NCI-H187 treated with DMSO at 0.1 percent for 48 hours (cell line): ENCODE measurements at places on chromosomes 13 and 19.

GRCh38 chr13:50842251-50842989, 1.1 kb downstream of the DLEU7 start:
- DNase-seq, result no peak

DNA sequence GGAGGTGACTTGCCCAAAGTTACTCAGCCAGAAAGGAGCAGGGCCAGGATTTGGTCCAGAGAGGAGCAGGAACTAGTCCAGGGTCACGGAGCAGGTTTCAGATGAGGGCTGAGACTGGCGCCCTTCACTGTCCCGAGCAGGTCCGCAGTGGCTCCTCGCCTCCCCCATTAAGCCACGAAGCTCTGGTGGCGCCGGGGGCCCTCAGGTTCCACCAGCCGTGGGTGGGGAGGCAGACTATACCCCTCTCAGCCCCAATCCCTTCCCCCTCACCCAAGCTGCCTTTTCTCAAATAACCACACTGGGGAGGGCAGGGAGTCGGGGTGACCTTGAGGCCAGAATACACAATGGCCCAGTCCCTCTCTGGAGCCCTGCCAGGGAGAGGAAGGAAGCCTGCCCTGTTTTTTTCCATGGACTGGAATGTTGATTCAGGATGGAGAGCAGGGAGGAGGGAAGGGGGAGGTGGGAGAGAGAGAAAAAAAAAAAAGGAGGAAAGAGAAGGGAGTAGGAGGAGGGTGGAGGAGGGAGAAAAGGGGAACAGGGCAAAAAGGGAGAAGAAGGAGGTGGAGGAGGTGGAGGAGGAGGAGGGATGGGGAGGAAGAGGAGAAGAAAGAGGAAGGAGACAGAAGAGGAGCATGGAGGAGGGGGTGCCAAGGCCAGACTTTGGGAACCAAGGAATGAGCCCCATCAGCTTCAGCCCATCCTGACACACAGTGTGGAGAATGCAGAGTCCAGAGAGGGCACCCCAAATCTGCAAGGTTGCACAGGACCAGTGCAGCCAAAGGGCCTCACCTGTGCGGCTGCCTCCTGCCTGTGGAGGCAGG, 19.7 kb downstream of the CEACAM16 start:
- no peak for DNase-seq

- DNase-seq, result no peak
Measured at GRCh38 chr19:51688671-51689571, 4.2 kb upstream of the SPACA6 start.

GRCh38 chr19:14655726-14656125, 18.9 kb downstream of the ADGRE3 start:
- no peak for DNase-seq

DNA sequence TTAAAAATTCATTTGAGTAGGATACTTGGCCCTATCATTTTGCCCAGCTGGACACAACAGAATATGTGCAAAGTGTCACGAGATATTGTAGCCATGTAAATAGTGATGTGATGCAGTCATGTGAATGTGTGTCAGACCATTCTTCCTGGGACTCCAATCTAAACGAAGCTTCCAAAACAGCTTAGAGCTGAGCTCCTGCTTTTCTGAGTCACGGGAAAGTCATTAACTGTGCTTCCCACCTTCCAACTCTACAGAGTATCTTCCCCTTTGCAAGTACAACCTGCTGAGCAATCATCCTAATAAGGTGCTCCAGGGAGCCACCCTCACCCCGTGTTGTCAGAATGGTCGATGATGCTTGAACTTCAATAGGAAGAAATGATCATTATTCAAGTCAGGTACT, 294.7 kb downstream of the MYO16 start:
- no peak for DNase-seq

GRCh38 chr19:11196406-11197287, 698 bp downstream of the KANK2 start:
- DNase-seq, result no peak

GRCh38 chr19:15758379-15758778, 20.6 kb downstream of the OR10H3 start:
- DNase-seq, result no peak

GRCh38 chr19:40862785-40863184, 12.5 kb upstream of the CYP2A6 start:
- no peak for DNase-seq

- no peak for DNase-seq
Measured at GRCh38 chr19:44602081-44602480, 11.3 kb upstream of the IGSF23 start.

DNA sequence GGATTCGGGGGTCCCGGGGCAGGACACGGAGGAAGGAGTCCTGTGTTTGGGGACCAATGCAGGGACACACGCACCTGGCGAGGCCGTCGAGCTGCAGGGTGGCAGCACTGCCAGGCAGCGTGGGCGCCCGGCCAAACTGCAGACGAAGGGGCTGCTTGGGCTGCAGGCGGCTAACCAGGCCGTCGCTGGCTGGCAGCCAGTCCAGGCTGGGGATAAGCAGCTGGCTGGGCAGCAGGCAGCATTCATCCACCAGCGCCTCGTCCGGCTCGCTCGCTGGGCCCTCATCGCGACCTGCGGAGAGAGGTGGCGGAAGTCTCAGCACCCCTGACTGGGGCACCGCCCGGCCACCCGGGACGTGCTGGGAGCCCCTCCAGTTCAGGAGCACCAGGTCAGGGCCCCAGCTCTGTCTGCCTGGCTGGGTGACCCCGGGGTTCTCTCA, 11.5 kb downstream of the CFD start:
- DNase-seq, result no peak

DNA sequence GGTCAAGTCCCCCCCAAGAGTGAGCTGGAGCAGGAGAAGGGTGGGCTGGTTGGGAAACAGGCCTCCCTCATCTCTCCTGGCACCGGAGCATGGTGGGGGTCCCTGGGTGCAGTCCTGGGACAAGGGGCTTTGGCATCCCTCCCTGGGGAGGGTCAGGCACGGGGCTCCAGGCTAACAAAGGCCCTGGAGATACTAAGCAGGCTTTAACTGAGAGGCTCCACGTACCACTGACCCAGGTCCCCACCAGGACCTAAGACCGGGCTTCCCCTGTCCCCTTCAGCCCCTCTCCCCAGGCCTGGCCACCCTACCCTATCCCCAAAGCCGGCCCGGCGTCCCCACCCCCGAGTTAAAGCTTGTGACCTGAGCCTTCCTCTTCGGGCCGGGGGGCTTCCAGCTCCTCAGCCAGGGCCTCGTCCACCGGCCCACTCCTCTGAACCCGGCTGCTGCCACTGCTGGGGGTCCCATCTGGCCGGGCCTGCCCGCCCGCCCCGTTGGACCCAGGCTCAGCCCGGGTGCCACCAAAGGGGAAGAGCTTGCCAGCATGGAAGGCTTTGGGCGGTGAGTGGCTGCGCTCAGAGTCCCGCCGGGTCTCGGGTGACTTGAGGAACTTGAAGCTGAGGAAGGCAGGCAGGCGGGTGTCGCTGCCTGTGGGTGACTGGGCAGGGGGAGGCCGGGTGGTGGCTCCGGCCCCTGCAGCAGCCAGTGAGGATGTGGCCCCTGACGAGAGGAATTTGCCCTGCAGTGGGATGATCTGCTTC, 10.1 kb downstream of the ANO8 start:
- DNase-seq, result no peak

DNA sequence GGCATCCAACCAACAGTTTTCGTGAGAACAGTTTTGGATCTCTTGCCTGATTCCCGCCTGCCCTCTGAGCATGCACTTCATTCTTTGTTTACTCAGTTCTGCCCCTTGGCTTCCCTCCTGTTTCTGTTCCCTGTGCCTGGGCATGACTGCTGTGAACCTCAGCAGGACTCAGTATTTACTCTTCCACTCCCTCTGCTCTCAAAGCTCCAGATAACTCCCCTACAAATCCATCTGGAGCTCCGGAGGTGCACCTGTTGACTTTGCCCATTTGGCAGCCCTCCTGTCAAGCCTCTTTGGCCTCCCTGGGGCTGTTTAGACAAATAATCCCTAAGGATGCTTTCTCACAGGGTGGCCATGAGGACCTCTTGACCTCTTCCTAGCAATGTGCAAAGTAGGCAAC, 34.2 kb upstream of the ARGLU1 start:
- DNase-seq, result peak; percentile 73

DNA sequence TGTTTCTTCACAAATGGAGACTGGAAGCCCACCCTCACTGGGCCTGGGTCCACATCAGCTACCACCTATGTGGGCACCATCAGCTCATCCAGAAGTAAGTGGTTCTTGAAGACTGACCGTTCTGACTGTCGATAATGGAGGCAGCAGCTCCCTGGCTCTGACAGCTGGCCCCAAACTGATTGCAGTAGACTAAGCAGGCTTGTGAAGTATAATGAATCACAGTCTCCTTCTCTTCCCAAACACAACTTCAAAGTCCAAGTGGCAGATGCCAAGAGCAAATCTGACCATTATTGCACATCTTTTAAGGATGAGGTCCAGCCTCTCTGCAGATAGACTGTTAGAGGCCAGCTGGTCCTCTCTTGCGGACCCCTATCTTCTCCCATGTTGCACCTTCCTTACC, 574.4 kb upstream of the KLF12 start:
- no peak for DNase-seq

DNA sequence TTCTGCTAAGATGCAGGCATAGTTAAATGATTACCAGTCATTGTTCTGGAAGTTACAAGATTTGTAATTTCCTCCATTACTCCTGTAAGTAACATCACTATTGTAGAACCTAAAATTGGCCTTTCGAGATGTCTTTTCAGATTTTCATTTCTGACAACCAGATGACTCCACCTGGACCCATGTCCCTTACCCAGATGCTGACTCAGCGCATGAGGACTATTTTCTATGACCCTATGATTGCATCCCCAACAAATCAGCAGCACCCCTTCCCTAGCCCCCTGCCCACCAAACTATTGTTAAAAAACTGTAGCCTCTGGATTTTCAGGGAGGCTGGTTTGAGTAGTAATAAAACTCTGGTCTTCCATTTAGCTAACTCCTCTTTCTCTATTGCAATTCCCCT, 55.2 kb upstream of the RCBTB2 start:
- DNase-seq, result no peak

- no peak for DNase-seq
Measured at GRCh38 chr19:35171730-35172129, 17.2 kb downstream of the FXYD5 start.

GRCh38 chr19:2309734-2310362, 1.9 kb upstream of the LINGO3 start:
- no peak for DNase-seq

- no peak for DNase-seq
Measured at GRCh38 chr13:24011266-24011665, 114.0 kb upstream of the C1QTNF9B start.

DNA sequence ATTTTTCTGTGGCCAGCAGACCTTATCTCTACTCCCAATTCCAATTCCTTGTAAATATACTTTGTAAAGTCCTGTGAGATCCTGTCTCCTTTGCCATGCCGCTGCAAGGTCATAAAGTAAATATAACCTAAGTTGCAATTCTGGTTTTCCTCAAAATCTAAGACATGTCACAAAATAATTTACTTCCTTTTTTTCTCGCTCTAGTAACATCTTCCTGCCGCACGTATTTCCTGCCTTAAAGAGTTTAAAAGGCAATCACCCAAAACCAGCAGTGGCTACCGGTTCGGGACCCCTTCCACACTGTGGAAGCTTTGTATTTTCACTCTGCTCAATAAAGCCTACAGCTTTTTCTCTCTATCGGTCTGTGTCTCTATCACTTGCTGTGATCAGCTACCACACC, 832.0 kb upstream of the SLITRK5 start:
- no peak for DNase-seq

GRCh38 chr13:36795463-36795862, 23.6 kb upstream of the RFXAP start:
- no peak for DNase-seq

- no peak for DNase-seq
Measured at GRCh38 chr19:2627319-2627829, 75.1 kb downstream of the GNG7 start.

DNA sequence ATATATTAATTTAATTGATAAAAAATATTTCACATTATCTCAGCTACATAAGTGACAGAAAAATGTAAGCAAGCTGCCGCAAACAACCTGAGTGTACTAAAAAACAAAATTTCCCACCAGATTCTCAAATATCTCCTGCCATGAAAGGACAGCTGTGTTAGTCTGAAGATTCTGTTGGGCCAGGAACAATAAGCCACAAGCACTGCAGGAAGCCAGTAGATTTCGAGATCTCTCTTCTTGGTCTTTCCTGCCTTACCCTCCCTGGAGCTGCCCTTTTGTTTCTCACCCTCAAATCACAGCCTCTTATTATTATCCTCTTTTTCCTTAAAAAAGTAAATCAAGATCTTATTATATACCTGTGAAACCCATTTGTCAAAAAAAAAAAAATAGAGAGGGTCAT, 165.6 kb downstream of the EFNB2 start:
- no peak for DNase-seq

GRCh38 chr19:2969104-2969504, 8.3 kb upstream of the TLE6 start:
- peak; percentile 76 for DNase-seq

DNA sequence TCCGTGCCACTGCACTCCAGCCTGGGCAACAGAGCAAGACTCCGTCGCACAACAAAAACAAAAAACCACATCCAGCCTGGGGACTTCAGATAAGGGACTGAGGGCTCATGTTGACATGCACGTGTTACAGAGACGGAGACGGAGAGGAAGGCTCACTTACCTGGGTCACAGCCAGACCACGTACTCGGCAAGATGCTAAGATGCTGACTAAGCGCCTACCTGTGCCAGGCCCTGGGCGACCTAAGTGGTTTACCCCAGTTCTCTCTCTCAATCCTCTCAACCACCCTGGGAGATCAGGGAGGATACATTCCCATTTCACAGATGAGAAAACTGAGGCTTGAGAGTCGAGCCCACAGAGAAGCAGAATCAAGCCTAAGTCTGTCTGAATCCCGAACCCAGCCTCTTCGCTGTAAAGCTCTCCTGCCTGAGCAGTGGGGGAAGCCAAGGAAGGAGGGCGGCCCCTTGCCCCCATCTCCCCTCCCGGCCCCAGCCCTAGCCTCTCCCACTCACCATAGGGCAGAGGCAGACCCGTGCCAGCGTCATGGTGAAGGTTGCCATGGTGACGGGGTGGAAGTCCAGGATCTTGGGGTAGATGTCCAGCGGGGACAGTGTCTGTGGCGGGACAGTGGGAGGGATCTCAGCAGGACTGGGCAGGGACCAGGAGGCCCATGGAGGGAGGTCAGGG, 13.5 kb downstream of the ERCC2 start:
- DNase-seq, result no peak

DNA sequence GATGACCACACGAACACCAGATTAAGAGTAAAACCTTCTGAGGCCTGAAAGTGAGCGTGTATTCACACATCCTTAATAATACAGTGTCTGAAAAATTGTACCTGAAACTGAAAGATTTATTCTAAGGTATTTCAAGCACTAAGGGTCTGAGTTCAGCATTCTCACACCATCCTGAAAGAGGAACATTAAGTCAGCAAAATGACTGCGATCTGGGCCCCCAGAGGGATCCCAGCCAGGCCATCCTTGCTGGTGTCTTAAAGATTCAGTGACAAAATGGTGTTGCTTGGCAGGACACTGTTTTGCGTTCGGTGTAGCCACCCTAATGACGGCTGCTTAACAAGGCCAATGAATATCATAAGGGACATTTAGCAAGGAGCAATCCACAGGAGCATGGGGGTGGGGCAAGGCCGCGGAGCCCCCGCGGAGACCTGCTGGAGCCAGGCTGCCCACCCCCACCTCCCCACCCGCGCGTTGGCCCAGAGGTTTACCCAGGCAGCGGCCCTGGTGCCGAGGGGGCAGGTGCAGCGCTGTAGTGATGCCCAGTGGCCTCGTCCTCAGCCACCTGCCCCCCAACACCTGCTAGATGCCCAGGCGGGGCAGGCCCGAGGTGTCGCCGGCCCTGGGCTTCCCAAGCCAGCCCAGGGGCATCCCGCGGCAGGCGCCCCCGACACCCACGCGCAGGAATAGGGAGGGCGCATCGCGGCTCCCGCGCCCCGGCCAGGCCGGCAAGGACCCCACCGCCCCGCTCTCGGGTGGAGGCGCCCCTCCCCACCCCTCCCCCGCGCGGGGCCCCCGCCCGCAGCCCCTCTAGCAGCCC, 742 bp downstream of the NALCN start:
- DNase-seq, result no peak

- DNase-seq, result no peak
Measured at GRCh38 chr19:5623397-5624017, 624 bp downstream of the SAFB start.
